ENCODE measurements at places on chromosomes 3 and 15.

DNA sequence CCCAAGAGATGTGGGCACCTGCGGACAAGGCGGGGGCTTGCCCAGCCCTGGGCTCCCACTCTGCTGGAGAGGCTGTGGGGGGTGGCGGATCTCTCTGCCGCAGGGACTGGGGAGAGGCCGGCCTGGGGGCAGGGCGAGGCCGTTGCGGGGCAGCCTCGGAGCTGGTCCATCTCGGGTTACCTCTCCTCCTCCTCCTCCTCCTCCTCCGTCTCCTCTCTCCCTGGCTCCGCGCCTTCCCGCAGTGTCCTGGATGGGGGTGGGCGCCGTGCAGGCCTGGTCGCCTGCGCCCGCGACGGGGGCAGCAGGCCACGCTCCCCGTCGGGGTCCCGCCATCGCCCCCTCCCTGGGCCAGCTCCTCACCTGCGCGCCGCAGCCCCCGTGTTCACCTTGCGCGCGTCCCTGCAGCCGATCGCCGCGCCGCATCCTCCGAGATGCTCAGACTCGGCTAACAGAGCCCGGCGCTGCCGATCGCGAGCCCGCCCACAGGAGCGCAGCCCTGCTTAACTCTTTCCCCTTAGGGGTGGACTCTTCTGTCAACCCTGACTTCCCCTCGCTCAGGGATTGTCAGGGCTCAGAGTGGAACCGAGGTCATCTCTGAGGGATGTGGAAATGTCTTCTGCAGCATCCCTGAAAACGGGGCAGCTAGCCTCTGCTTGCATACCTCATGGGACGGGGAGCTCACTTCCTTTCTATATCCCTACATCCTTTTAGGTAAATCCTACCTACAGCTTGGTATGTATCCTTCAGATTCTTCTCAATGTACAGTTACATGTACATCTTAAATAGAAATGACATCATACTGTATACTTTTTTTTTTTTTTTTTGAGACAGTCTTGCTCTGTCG, at the start of gene PRRT3:
Gene PRRT3 (minus strand): TSS at position 447 of the 844 bp plus-strand sequence. CDS start 2,293 bp downstream, outside the sequence.
- DNase-seq = no peak

- no peak for DNase-seq
Observed at GRCh38 chr3:197417911-197418618, 119.7 kb upstream of the DLG1 start.

DNA sequence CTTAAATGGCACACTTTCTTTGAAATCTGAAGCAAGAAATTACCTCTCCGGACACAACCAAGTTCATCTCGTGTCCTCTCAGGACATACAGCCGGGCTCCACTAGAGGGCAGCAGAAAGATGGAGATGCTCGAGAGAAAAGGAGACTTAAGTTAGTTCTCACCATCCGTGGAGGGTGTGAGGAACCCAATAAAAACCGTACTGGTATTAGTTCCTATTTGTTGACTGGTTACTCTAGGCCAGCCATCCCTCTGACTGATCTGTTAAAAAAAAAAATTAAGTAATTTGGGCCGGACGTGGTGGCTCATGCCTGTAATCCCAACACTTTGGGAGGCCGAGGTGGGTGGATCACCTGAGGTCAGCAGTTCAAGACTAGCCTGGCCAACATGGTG, 7.9 kb upstream of the CYP11A1 start:
- DNase-seq = no peak

GRCh38 chr3:45874677-45875346, 11.5 kb upstream of the CCR9 start:
- no peak for DNase-seq

- DNase-seq = no peak
Observed at GRCh38 chr15:39025881-39026280, 461.3 kb upstream of the RASGRP1 start.

DNA sequence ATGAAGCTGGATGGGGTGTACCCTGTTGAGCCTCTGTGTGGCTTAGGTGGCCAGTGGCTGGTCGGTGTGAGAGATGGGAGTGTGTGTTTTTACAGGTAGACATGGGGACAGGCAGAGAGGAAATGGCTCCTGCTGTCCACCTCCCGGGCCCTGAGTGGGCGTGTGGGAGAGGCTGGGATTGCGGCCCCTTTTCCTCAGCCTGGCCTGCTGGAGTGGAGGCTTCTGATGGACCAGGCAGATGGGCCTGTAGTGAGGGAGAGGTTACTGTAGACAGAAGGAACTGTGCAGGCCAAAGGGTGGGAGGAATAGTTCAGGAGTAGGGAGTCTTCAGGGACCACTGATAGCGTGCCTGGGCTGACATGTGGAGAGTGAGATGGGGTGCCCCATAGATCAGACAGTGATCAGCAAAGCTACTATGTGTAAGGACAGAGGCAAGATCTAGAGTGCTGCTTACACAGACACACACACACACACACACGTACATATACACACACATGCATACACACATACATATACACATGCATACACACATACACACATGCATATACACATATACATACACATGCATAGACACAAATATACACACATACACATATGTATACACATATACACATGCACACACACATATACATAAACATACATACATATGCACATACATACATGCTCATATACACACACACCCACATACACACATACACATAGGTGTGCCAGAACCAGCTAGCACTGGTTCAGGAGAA, 26.4 kb downstream of the ACAA1 start:
- no peak for DNase-seq

GRCh38 chr15:99224372-99225214, 24.8 kb downstream of the TTC23 start:
- DNase-seq = no peak

DNA sequence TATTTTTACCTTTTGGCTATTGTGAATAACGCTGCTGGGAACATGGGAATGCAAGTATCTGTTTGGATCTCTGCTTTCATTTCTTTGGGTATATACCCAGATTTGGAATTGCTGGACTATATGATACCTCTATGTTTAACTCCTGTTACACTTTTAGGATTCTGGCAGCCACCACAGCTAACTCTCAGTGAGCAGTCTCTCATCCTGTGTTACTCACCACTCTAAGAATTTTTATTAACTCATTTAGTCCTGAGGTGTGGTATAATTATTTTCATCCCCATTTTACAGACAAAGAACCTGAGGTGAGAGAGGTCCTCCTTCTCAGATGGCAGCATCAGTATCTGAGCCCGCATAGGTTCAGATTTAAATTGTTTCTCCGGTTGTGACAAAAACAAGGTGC, 1.1 kb downstream of the SPATA12 start:
- DNase-seq = no peak

GRCh38 chr3:99648101-99648500, 9.7 kb downstream of the COL8A1 start:
- DNase-seq = no peak

- DNase-seq = peak; percentile 84
Observed at GRCh38 chr3:99532246-99532645, 106.1 kb upstream of the COL8A1 start.

- DNase-seq = no peak
Observed at GRCh38 chr3:365268-365667, 168.7 kb downstream of the CHL1 start.

DNA sequence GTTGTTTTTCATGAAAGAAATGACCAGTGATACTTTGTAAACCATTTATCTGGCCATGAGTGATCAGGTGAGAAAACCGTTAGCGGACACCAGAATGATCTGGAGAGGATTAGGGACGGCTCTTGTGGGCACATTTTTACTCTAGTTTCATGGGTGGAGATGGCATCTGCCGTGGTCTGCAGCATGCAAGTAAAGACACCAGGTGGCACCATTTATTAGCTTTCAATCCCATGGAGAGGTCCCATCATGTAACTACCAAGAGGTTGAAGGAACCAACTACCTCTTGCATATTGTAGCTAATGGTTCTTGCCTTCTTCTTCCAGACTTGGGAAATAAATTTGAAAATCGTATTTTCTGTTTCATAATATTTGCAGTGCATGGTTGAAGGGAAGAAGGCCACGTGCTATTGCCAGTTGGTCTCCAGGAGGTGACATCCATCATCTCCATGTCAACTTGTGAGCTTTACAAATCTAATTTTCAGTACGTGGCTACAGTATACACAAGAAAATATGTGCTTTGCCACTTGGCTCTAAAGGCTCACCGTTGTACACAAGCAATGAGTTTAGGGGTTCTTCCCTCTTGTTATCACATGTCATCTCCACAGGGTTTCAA, 1.5 kb upstream of the MAPKBP1 start:
- no peak for DNase-seq

DNA sequence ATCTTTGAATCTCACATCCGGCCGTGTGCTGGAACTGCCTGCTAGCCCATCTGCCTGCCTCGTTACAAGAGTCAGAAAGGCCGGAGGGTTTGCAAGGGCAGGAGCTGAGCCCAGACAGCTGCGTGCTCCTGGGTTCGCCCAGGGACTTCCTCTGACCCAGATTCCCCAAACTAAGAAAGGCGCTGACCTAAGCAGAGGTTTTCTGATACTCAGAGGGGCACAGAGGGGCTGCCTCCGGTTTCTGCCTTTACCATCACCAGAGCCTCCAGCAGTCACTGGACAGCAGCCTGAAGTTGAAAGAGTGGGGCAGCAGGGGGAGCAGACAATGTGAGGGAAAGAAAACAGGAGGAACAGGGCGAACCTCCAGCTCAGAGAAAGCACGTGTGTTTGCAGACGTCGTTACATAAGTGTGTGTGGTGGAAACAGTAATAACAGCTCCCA, 33.4 kb upstream of the RAD18 start:
- DNase-seq = no peak

- no peak for DNase-seq
Observed at GRCh38 chr3:137987723-137988122, 22.2 kb upstream of the CLDN18 start.

DNA sequence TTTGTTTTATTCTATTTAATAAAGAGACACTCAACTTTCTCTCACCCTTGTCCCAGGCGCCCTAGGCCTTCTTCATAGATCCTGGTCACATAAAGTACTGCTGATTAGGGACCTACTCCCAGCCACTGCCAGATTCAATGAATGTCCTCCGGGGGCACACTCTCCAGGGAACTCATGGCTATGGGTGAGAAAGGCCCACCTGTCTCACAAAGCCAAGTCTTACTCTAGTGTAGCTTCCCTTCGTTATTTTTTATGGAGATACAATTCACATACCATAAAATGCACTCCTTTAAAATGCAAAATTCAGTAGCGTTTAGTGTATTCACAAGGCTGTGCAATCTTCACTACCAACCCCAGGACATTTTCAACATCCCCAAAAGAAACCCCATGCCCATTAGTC, 87.8 kb downstream of the ADCY5 start:
- no peak for DNase-seq

GRCh38 chr3:128910006-128910405, 30.6 kb downstream of the ACAD9 start:
- no peak for DNase-seq

- DNase-seq = no peak
Observed at GRCh38 chr3:39028546-39028945, 23.2 kb downstream of the SCN11A start.

- no peak for DNase-seq
Observed at GRCh38 chr3:136678981-136679380, 73.2 kb downstream of the STAG1 start.

- DNase-seq = no peak
Observed at GRCh38 chr15:31598620-31599019, 272.0 kb downstream of the KLF13 start.

DNA sequence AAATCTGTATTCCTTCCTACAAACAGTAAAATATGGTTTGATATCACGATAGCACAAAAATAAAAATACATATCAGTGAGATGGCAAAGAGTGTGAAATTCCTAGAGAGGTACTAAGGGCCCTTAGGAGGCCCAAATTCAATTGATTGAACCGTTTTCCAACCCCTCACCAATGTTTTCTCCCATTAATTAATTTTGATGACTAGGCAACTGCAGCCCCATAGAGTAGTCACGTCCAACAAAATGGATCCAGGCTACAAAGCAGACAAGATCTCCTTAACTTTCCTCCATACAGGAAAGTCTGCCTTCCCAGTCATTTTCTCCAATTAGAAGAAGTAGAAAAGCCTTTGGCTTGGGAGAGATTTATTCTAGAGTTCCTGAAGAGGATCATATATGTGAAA, 193.9 kb downstream of the PLOD2 start:
- no peak for DNase-seq

DNA sequence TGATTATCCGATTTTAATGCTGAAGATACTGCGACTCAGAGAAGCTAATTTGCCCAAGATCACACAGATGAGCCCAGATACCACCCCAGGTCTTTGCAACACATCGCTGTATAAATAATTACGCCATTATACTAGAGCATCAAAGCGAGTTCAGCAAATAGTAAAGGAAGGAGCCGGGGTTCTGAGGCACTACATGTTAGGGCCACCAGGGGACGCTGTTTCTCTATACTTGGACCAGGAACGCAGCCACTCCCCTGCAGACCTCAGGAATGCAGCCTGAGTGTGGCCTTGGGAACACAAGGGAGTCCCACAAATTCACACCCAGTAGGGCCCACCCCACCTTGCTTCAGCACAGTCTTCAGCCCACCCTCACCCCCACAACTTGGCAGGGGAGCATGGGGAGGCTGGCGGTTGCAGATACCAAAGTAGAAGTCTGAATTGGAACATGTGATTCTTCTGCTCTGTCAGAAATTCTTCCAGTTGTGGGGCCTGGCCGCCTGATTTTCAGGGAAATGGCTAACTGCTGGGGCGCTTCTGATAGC, 57.8 kb upstream of the RYK start:
- peak; percentile 82 for DNase-seq

DNA sequence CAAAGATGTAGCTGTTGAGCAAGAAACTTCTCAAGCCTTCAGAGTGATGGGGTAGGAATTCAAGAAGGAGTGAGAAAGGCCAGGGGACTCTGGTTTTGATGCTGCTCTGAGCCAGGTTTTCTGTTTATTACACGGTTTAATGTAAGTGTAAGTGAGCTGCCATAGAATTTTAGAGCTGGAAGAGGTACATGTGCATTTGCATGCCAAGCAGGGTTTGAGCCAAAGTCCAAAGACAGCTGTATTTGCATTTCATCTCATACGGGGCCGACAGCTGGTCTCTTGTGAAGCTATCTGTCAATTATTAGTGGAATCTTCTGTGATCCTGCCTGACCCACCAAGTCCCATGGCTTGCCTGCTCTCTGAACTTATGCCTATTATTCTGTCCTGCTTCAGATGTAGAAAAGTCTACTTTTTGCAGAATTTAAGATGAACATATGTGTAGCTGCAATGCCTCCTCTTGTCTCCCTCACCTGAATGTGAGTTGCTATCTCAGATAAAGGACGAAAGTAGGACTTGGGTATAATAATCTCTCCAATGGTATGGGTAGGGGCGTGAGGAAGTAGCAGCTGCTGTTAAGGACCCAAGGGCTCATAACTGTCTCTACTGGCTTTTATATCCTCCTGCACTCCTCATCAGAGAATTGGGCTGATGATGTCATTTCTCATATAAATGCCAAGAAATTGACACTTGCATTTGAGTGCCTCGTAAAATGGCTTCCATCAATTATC, 160.0 kb downstream of the SQOR start:
- no peak for DNase-seq

DNA sequence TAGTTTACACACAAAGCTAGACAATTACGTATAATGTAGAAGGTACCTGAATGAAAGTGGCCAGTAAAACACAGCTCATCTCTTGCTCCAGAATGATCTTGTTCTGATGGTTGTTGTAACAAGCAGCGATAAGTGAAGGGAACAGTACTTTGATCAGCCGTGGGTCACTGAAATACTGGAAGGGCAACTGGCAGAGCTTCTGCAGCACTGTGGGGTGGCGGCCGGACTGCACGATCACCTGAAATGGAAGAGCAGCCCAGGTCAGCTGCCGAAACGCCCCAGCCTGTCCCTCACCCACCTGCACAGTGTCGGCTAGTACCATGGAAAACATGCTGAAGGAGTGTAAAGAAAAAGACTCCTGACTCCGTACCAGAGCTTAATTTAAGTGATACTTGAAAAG, 17.3 kb downstream of the ISL2 start:
- no peak for DNase-seq
